Fibroblast of the conjunctiva (primary cell): ENCODE measurements at places on chromosomes 1 and 21.
A peak's percentile ranks its signal among the peaks of the same experiment; 100 is the strongest.

DNA sequence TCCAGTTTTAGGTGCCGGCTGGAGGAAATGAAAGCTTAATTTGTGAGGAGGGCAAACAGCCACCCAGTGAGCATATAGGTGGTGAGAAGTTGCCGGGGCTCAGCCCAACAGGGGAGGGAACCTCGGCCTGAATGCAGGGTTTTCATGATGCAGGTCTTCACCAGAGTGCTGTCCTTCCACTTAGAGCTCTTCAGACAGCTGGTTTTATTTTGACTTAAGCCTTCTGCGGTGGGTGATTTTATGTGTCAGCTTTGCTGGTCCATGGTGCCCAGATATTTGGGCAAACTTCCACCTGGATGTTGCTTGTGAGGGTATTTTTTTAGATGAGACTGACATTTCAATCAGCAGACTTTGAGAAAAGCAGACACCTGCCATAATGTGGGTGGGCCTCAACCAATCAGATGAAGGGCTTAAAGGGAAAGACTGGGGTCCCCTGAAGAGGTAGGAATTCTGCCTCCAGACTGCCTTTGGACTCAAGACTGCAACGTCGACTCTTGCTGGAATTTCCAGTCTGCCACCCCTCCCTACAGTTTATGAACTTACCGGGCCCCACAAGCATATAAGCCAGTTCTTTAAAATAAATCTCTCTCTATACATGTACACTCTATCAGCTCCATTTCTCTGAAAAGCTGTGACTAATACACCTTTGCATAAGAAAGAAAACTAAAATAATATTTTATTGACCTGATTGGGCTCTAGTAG is 72.8 kb downstream of the RHOU start:
- no peak for DNase-seq

- peak; percentile 47 for DNase-seq
These were observed 26.4 kb downstream of the FOXO6 start for GRCh38 chr1:41387667-41388091.

GRCh38 chr1:30976143-30976542 is 67.6 kb upstream of the SDC3 start:
- DNase-seq, result no peak

GRCh38 chr21:35583566-35584216 is 476.6 kb downstream of the SETD4 start:
- DNase-seq, result no peak

DNA sequence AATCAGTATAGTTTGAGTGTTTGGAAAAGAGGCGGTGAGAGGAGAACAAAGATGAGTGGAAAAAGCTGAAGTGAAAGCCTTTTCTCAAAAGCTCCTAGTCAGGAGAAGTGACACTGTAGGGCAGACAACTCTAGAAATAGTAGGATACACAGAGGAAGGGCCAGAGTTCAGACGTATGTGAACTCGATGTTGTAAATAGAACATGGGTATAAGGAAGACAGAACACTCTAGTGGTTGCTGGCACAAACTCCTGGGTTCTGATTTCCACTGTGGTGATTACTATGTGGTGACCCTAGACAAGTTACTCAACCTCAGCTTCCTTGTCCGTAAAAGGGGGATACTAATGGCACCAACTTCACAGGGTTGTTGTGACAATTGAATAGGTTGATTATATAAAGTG is 30.2 kb upstream of the MGST3 start:
- DNase-seq, result no peak

DNA sequence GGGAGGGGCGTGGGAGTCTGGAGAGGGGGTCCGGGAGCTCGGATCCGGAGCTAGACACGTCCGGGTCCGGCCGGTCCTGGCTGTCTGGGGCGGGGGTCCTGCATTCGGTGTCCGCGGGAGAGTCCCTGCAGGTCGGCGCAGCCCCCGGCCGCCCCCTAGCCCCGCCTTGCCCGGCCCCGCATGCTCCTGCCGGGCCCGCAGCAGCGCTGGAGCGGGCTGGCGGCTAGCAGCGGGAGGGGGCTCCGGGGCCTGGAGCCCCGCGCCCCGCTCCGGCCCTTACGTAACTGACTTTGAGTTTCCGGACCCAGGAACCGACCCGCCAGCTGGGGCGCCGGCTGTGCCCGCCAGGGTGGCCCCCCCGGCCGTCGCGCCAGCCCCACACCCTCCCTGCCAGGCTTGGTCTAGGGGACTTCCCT is 26.9 kb upstream of the EPB41 start:
- no peak for DNase-seq

- peak; percentile 31 for DNase-seq
These were observed 32.5 kb upstream of the COL6A2 start for GRCh38 chr21:46065215-46065913.

DNA sequence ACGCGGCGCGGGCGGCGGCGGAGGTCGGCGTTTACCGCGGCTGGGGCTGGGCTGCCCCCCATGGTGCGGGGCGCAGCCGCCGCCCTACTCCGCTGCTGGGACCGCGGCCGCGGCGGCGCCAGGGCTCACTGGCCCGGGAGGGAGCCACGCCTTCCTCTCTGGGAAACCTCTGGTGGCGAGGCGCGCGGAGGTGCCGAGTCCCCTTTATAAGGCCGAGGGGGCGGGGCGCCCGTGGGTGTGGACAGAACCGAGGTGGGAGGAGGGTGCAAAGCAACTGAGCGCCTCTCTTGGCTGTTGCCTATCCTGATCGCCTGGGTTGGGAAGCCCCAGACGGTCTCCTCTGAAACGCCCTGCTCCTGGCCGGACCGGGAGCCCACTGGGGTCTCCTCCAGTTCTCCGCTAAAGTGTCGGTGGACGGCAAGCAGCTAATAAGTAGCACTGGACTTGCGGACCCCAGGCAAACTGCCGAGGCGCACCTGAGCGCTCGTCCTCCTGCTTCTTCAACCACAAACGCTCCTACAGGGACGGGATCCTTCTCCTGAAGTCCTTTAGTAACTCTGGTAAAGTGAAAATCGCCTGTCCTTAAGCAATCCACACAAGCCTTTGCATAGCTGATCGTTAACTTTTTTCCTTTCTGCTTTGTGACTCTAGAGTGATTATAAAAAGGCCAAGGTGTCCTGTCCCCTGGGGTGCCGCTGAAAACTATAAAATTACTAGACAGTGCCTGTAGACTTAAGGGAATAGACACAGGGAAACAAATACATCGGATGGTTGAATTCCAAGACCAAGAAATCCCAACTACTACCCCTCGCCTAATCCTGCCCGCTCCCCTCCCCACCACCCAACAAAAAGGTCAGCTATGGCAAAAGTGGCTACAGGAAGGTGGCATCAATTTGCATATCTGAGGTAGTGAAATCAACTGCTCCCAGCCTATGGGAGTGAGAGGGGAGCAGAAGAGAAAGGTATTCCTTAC is at the start of gene PTGER3:
PTGER3 (minus strand) TSS at position 182 of the 973 bp plus-strand sequence. CDS start 239 bp downstream, outside the sequence.
- DNase-seq, result no peak

DNA sequence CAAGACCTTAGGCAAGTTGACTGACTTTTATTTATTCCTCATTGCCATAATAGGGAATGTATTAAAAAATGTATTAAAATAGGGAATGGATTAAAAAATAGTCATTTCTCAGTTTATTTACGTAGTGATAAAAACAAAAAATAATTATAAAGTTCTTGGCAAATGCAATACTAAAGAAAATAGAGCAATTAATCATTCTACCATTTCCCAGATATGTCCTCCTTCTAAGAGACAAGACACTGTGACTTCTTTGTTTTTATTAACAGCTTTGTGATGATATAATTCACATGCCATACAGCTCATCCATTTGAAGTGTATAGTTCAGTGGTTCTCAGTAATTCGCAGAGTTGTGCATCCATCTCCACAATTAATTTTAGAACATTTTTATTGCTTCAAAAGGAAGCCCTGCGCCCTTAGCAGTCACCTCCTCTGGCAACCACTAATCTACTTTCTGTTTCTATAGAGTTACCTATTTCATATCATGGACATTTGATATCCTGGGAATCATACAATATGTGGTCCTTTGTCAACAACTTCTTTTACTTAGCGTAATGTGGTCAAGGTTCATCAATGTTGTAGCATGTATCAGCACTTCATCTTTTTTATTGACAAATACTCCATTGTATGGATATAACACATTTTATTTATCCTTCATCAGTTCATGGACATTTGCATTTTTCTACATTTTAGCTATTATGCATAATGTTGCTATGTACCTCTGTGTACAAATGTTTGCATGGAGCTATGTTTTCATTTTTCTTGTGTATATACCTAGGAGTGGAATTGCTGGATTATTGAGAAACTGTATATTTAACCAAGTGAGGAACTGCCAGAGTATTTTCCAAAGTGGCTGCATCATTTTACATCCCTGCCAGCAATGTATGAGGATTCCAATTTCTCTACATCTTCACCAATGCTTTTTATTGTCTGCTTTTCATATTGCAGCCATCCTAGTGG is 5.6 kb downstream of the TBX19 start:
- no peak for DNase-seq

GRCh38 chr1:8821084-8821483 is 3.6 kb upstream of the RERE start:
- DNase-seq, result no peak

- no peak for DNase-seq
These were observed 17.4 kb upstream of the GPR137B start for GRCh38 chr1:236124965-236125364.

GRCh38 chr21:36744190-36744559 is 45.3 kb downstream of the SIM2 start:
- DNase-seq, result no peak
